HCT116 (cell line): ENCODE measurements at places on chromosomes 5 and 9.

GRCh38 chr5:5436203-5436760, 13.8 kb downstream of the ICE1 start:
- DNase-seq = no peak

GRCh38 chr5:176466245-176466871, 18.2 kb downstream of the FAF2 start:
- DNase-seq = no peak

- DNase-seq = no peak
Measured at GRCh38 chr5:158126442-158127405, 267.8 kb upstream of the CLINT1 start.

DNA sequence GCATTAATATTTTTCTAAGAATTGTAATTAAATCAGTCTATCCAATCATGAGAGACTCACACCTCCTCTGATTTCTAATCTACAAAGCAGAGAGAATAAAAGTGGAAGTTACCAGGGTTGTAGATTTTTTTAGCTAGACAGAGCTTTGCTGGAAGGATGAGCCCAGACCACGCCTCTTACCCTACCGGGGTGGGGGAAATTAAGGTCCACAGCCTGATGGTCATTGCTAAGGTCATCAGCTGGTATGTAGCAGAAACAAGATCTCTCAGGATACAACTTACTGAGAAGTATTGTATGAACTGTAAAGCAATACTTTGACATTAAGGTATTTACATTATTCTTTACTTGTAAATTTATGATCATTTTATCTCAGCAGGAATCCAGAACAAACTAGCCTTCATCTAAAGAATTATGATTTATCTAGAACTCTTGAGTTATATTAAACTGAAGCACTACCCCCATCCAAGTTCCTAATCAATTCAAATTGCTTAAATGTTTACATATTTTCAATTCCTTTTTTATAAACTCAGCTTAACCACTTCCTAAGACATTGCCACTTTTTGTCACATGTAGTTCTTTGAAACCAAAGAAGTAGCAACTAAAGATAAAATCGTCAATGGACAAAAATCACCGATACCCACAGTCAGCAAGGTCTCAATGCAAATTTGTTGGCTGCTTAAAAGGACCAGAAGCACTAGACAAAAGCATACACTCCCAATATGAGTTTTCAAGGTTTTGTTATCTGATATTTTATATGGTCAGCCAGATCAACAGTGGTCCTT, 225.8 kb upstream of the DAPK1 start:
- DNase-seq = no peak

DNA sequence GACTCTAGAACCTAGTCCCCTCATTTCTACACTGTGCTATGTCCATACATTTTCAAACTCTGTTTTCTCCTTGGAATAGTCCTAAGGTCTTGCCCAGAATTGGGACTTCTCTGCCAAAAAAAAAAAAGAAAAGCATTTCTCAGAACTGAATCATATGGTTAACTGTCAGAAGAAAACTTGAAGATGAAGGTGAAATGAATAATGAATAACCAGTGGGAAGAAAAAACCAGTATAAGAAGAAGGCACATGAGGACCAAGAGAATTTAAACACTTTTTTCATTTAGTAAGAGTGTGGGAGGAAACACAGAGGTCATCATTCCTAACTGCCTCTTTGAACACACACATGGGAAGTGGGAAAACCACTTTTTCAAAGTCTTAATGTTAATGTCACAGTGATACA, 197.7 kb downstream of the PRELID2 start:
- no peak for DNase-seq

DNA sequence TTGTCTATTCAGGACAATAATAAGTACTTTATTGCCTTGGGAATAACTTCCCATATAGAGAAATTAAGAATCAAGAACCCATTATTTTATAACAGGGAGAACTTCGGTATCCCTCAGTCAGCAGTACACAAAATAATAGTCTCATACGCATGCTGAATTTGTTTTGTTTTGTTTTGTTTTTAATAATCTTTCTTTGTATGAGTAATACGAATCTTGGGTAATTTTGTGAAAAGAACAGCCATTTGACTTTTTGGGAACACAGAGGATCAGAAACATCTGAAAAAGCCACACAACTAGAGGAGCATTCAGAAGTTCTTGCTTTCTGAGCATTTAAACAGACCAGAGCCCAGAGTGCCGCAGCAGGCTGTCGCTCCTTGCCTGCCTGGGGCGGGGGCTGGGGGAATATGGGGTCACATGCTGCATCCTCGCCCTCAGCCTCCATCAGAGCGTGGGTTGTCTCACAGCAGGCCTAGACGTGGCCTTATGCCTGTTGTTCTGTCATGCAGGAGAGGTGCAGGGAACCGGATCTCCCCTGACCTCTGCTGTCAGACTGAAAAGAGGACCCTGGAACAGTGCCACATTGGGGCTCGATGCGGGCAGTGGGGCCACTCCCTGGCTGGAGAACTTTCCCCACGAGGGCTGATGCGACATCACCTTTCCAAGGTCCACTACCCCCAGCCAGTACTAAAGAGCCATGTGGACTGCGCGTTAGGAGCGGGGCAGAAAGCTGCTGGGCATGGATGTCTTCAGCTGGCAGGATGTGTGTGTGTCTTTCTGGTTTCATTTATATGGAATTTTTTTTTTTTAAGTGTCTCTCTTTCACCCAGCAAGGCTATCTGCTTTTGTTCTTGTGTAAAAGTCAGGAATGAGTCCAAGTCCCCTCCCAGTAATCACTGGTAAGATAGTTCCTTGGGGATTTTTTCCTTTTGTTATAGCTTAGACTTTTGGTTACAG, 133.4 kb upstream of the OTULINL start:
- DNase-seq = no peak

GRCh38 chr9:76600007-76600615, 141.1 kb downstream of the GCNT1 start:
- no peak for DNase-seq

DNA sequence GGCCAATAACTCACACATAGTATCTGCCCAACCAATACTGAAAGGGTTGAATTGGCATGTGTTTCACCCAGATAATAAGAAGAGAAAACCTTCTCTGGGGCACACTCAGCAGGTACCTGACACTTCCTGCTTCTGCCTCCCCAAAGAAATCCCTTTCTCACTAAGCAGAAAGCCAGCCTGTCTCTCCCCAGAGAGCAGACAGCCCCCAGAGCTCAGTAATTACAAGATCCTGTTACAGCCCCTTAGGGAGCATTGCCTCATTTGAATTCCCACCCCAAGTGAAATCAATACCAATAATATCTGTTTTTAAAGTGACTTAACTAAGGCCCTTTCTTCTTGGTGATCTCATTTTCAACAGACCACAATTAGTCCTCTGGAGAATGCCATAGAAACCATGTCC, 38.5 kb upstream of the FOXI1 start:
- no peak for DNase-seq

- no peak for DNase-seq
Measured at GRCh38 chr9:6029604-6030274, 14.3 kb upstream of the RANBP6 start.

DNA sequence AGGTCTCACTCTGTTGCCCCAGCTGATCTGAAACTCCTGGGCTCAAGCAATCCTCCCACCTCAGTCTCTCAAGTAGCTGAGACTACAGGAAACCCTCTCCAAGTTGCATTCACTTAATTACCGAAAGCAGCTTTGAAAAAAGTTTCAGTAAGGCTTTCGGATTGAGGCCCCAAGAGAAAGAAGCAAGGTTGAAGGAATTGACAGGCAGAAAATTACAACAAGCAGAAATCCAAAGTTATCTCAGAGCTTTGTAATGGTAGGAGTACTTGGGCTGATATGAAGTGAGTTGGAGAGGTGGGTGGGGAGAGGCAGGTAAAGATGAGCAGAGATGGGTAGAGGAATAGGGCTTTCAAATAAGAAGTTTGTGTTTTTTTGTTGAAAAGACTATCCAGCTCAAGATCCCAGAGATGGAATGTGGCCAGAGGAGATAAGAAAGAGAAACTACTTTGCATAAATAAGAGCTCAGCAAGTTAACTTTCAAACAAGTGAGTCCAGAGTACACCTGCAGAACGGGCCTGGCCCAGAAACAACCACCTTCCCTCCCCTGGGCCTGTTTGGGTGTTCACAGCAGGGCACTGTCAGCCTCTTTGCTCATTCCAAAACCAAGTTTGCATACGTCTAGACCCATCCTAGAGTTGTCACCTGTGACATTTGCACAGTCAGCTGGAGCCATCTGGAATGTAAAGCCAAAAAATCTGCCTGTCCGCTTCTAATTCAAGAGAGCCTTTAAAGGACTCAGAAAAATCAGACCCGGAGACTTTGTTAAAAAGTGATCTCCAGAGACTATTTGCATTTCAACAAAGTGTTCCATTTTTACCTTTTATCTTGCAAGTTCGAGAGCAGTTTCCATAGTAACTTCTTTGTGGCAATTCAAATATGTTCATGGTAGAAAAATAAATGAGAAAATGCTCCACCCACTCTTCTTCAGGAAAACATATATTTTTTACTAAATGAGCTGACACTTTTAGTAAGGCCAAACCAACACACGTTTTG, 2.2 kb upstream of the CLINT1 start:
- no peak for DNase-seq

GRCh38 chr5:14039576-14039975, 95.1 kb upstream of the DNAH5 start:
- DNase-seq = no peak

GRCh38 chr5:13478831-13479465, 465.5 kb downstream of the DNAH5 start:
- DNase-seq = no peak

- DNase-seq = no peak
Measured at GRCh38 chr9:88075506-88075905, 62.8 kb downstream of the SPATA31C2 start.

DNA sequence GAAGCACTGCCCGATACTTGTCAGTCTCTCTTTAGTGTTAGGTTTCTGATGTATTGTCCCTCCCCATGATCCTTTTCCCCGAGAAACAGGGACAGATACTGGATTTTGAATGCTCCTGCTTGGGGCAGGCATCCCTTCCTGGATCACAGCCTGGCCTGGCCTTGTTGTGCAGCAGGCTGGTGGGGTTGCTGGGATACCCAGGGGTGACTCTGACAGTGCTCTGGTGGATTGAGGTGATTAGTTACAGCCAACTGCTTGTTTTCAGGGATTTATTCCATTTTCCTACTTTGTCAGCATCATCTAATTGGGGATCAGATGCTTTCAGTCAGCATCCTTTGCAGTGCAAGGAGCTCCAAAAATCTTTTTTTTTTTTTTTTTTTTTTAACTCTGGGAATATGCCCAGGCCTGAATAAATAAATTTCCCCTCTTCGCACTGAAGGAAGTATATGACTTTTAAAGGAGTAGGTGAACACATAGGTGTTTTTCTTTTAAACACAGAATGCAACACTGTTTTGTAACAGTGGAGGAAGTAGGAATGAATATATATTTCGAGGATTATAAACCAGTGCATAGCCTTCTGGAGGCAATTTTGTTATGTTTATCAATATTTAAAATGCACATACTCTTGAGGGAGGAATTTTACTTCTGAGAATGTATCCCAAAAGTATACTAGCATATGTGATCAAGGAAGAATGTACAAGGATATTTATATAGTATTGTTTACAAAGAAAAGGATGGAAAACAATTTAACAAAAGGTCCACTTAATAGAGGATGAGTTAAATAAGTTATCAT, 127.3 kb upstream of the ELL2 start:
- no peak for DNase-seq
